ENCODE measurements at places on chromosomes 1 and 21. TPM values are rescaled to one million over a fixed set of nuclear protein-coding genes. Genes with fewer than 3 reads are reported as not detected.

NMNAT1 gene
- 6.1 TPM for total RNA-seq

SLC35E2B gene
- total RNA-seq, result 36.7 TPM

DOP1B gene
- 12.2 TPM for total RNA-seq

KRTAP15-1 gene
- not detected for total RNA-seq

EPHA8 gene
- not detected for total RNA-seq

MCOLN3 gene
- 3.2 TPM for total RNA-seq

Data from GM12878 (cell line).